ENCODE measurements at places on chromosomes 7 and 10.

DNA sequence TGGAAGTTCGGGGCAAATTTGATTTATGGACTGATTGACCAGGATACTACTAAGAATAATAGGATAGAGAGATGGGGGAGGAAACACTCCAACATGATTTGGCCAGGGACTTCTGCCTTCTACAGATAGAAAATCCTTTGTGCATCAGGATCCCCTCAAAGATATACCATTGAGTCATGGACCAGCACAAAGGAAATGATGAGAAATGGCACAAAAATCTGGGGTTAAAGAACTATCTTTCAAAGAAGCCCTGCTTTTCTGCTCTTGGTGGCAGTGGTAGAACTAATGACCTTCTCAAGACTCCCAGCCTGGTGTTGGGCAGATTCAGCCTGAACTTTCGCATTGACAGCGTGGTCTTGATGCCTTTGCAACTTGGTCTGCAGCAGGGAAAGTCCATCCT lies 27.6 kb upstream of the LAMB1 start:
- no peak for DNase-seq

- no peak for DNase-seq
Measured at GRCh38 chr10:104487794-104488438, 134.3 kb downstream of the CFAP58 start.

DNA sequence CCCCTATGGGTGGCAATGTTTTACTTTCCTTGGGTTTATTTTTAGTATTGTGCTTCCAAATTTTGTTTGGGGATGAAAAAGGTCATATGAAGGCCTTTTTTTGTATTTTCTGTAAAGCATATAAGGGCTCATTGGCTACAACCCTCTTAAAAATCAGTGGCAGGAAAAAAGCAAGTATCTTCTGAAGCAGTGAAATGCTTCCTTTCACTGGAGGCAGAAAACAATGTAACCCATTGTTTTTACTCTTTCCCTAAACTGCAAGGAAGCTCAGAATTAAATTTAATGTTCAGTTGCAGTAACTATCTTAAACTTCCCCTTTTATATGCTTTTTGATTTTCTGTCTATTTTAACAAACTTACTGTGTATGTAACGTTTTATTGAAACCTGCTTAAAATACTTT lies 148.7 kb upstream of the LYZL1 start:
- no peak for DNase-seq

GRCh38 chr10:21518149-21518640 lies 7.3 kb downstream of the SKIDA1 start:
- no peak for DNase-seq

DNA sequence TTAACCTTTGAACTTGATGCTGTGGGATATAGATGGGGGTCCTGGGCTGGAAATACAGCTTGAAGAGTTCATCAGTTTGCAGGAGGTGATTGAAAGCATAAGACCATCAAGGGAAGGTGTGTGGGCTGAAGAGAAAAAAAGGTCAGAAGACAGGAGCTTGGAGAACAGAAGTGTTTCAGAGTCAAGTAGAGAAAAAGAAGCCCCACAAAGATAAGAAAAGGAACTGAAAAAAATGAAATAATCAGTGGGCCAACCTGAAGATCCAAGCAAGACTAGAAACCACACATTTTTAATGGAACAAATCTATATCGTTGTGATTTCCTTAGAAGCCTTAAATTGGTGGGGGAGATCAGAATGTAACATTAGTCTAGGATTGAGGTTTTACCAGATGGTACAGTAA lies 22.5 kb downstream of the ZEB1 start:
- no peak for DNase-seq

- no peak for DNase-seq
Measured at GRCh38 chr7:86089455-86089854, 554.3 kb upstream of the GRM3 start.

DNA sequence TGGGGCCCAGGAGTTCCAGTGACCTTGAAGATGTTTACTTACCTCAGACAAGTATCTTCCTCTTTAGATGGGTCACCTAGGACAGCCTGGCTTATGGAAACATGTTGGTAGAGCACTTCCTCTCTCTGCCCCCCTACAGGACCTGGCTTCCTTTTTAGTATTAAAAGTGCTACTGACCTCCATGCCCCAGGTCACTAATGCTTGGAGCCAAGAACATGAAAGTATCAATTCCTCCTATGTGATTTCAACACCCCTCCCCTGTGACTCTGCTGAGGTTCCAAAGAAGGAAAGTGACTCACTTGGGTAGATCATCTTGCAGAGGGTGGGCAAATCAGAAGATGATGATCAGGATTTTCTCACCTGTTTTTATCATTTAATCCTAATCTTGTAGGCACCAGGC lies 125.3 kb upstream of the CCDC6 start:
- DNase-seq: no peak

DNA sequence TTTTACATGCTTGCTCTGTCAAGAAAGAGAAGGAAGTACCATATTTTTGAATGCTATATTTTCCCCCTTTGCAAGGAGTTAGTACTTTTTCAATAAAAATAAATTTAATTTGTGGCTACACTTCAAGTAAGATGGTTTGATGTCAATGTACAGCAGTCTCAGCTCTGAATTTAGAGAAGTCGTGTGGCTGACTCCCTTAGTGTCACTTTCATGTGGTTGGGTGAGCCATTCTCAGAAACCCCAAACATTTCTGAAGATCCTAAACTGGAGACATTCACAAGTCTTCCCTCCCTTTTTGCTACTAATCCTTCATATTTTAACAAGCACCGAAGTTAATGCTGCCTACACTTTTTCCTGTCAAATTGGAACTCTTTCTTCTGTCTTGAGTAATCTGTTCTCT lies 244.4 kb downstream of the DYNC1I1 start:
- no peak for DNase-seq

DNA sequence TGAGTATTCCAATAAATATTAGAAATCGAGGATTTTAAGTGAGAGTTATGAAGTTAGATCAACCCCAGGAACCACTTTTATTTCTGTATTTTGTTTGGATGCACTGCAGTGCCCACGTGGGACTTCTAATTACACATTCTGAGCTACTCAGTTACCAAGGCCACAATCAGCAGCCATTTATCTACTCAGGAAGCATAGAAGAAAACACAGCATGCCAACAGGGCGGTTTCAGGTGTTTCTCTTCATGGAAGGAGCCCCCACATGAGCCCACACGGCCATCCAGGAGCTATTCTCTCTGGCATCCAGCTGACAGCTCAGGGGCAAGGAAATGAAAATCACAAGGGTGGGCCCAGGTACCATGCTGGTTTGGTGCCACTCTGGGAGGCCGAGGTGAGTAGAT lies 266.5 kb upstream of the MKLN1 start:
- DNase-seq: no peak
